ENCODE measurements at places on chromosomes 6 and 20.

DNA sequence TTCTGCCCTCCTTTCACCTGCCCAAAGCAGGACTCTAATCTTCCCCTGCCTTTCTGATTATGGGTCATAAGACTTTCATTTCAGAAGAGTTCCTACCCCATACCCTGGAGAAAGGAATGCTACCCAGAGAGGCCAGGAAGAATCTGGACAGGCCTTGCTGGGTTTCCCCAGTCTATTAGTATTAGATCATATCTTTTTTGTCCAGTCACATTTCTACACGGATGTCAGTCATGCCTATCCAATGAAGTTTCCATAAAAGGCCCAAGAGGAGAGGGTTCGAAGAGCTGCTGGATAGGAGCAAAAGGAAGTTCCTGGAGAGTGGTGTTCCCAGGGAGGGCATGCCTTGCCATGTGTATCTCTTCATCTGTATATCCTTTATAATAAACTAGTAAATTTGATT, 3.2 kb downstream of the POLH start:
- DNase-seq, result no peak

GRCh38 chr20:57048027-57048869, 218.2 kb downstream of the BMP7 start:
- DNase-seq, result no peak

DNA sequence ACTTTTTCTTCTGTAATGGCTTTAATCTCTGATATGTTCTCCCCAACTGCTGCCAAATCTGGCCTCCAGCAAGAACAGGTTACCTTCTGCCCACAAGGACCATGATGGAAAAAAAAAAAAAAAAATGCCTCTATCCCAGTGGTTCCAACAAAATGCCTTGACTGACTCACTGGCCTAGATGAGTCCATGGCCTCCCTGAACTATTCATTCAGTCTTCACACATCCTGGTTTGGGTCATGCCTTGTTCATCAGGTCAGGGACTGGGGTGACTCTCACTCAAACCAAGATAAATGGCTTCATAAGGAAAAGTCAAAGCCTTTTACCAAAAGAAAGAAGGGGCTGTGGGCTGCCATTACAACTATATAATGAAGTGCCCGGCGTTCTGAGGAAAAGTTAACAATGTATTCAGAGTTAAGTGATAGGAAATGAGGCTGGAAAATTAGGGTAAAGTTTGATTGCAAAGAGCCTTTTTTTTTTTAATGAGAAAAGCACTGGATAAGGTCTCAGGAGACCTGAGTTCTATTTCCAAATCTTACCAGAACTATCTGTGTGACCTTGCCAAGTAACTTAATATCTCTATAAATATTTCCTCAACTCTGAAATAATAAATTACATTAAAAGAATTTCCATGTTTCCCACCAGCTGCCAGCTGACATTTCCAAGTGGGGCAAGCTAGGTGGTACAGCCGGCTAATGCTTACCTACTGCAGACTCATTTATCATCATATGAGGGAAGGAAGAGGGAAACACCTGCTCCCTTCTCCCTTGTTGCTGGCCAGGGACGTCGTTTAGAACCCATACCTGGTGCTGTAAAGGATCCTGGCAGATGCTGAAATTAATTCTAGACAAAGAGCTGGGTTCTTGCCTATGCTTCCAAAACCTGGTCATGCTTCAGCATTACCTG, 380.0 kb upstream of the MARCKS start:
- no peak for DNase-seq

GRCh38 chr20:46293084-46293483, 15.2 kb downstream of the CDH22 start:
- no peak for DNase-seq

GRCh38 chr20:2700913-2701620, 8.5 kb downstream of the EBF4 start:
- no peak for DNase-seq

- DNase-seq, result no peak
Observed at GRCh38 chr6:131139599-131139998, 4.3 kb downstream of the AKAP7 start.

Measured in stimulated activated CD8-positive, alpha-beta memory T cell treated with anti-CD3 and anti-CD28 coated beads, Interleukin-2, amount 100 ng/mL, for 1 hour (primary cell).